ENCODE measurements at places on chromosomes 3 and 15.

DNA sequence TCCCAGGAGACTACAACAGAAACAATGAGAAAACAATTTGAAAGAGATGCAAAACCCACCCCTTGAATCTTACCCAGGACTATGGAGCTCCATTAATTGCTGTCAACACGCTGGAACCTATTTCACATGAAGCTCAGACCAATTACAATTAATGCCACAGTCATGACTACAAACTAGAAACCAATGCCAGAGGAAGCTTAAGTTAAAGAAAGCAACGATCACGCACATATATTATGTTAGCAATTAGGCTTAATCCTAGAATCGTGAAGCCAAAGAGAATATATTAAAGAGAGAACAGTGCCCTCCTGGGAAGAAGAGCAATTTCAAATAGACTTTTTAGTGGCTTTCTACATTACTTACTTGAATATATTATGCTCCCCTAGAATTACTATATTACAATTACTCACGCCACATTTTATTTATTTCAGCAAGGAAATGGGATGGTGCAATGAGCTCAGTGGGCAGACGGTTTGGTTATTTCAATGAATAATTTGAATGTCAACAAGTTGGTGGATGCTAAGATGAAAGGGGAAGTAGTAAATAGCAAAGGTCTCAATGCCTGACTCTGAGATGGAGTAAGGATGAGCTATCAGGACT is 125.5 kb downstream of the GREM1 start:
- DNase-seq: no peak

DNA sequence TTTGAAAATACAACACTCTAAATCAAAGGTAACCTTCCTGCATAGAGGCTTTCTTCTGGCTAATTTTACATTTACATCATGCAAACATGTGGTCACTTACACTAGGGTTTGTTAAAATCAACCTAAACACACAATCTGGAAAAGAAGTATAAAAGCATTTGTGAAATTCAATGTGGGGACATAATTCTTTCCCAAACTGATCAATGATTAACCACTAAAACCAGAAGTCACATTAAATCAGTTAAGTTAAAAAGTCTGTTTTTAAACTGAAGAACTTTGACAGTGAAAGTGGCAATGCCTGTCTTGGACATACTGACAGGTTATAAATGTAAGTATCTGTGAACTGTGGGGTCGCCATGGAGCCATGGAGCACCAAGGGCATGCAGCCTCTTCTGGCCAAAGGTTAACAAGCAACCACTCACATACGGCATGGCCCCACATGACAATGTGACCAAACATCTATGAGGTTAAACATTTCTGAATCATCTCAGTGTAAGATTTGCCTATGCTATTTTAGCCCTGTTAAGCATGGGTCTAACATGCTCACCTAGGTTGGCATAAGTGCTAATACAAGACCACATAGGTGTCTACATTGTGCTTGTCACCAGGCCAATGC is 278.2 kb downstream of the CTNNB1 start:
- no peak for DNase-seq

- no peak for DNase-seq
Observed at GRCh38 chr3:17759901-17760300, 17.5 kb upstream of the TBC1D5 start.

GRCh38 chr3:124631727-124632126 is 98.5 kb upstream of the UMPS start:
- DNase-seq: no peak

DNA sequence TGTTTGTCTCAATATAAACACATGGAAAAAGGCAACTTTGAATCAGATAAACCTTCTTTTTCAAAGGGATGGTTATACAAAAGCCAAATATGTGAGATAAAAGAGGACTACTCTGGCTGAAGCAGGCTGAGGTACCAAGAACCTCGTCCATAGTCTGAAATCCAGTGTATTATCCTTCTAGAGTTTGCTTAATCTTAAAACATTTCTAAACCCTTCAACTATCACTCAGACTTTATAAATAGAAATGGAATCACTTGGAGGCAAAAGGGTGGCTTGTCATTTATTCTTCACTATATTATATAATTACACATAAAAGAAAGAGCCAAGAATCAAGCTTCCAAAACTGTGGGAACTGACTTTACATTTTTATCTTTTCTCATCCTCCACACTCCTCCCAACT is 303.6 kb downstream of the PLCL2 start:
- no peak for DNase-seq

- no peak for DNase-seq
Observed at GRCh38 chr3:98626151-98626550, 32.7 kb upstream of the CPOX start.

- no peak for DNase-seq
Observed at GRCh38 chr15:72236381-72237003, 5.5 kb upstream of the PKM start.

- DNase-seq: no peak
Observed at GRCh38 chr3:110569073-110569472, 502.5 kb upstream of the NECTIN3 start.

GRCh38 chr15:51097553-51098330 is 3.0 kb upstream of the TNFAIP8L3 start:
- no peak for DNase-seq

GRCh38 chr15:77584201-77584600 is 48.5 kb downstream of the LINGO1 start:
- no peak for DNase-seq

DNA sequence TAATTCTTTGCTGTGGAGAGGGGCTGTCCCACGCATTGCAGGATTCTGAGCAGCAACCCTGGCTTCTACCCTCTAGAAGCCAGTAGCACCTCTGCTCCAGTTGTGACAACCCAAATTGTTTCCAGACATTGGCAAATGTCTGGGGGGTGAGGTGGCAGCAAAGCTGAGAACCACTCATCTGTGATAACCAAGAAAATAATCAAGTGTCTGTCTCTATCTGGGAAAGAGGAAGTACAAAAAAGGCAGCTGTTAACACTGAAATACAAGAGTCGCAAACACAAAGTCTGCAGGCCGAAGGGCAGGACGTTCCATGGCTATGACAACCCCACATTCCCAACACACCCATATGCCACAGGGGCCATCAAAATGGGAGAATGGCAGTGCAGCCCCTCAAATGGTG is 42.2 kb upstream of the GNB5 start:
- no peak for DNase-seq

GRCh38 chr15:64522226-64522823 is 61.9 kb downstream of the ZNF609 start:
- DNase-seq: no peak

GRCh38 chr3:43035801-43036365 is 56.8 kb downstream of the GASK1A start:
- no peak for DNase-seq

DNA sequence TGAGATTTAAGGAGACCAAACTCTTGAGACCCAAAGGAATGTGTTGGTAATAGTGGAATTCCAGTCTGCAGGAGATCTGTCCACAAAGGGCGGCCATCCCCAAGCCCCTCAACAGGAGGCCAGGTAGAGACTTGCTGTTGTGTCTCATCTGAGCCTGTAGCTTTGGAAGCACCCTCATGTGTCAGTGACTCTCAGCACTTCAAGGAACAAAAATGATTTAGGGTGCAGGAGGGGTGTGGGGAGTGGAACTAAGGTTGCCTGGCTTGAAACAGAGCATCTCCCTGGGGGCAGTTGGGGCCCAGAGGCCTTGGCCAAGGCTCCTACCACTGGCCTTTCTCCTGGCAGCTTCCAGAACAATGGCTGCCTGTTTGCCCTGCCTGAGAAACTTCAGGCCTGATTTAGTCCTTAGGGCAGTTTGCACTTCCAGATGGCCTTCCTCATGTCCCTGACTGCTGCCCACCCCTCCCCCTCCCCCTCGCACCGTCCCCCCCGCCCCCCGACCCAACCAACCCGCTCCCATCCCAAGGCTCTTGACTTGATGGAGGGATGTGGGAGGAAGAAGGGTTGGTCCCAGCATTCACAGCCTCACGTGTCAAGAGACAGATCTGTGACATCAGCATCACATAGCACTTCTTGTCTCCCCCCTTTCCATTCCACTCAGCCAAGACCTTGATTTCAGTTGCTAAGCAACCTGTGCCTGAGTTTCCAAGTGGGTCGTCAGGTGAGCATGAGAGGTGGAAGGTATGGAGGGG is 77.1 kb downstream of the CORO2B start:
- no peak for DNase-seq

GRCh38 chr3:8524656-8525399 is 23.2 kb downstream of the LMCD1 start:
- DNase-seq: no peak

GRCh38 chr3:47073685-47074084 is 90.2 kb downstream of the SETD2 start:
- DNase-seq: no peak

Data from stimulated activated CD8-positive, alpha-beta memory T cell treated with anti-CD3 and anti-CD28 coated beads, Interleukin-15, amount 100 ng/mL, for 1 hour (primary cell).